ENCODE measurements at places on chromosomes 5 and 9.

DNA sequence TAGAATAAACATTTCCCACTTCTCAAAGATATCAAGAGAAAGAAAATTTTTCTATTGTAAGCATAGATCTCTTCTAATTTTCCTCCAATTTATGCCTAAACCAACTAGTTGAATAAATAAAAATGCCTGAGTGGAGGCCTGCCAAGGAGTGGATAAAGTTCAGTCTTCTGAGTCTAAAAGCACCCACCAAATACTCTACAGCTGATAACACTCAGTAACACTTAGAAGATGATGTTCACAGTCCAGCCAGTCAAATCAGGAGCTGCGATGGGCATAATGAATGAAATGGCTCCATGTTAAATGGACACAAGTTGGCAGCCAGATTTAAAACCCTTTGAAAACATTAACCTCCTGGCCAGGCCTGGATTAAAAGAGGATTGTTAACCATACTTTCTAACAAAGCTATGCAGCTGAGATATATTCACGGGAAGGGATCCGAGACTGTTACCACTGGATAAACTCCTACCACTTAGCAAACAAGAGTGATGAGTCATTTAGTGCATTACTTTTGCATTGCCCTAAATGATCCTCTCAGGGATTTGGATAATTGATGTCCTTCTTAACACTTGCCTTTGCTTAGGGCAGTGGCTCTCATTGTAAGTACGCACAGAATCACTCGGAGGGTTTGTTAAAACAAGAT lies 63.7 kb upstream of the CCDC112 start:
- no peaks in the 10 kb centered on the region for H3K36me3 ChIP-seq
- H3K27me3 ChIP-seq, result peaks cover 8% of the 10 kb centered on the region
- DNase-seq, result no peak
- H3K4me3 ChIP-seq, result no peak overlapping the region

- no peaks in the 10 kb centered on the region for H3K36me3 ChIP-seq
- H3K4me3 ChIP-seq, result no peak overlapping the region
Measured at GRCh38 chr5:97559827-97560598, 377.0 kb upstream of the RIOK2 start.

- DNase-seq, result no peak
- H3K4me3 ChIP-seq, result no peak overlapping the region
- H3K27me3 ChIP-seq, result peaks cover 29% of the 10 kb centered on the region
- peaks cover 7% of the 10 kb centered on the region for H3K4me1 ChIP-seq
- no peak overlapping the region for H3K27ac ChIP-seq
- H3K36me3 ChIP-seq, result no peaks in the 10 kb centered on the region
Measured at GRCh38 chr5:135189024-135189423, 155.0 kb upstream of the PITX1 start.

- no peaks in the 10 kb centered on the region for H3K4me1 ChIP-seq
- H3K27me3 ChIP-seq, result peaks cover 2% of the 10 kb centered on the region
- no peaks in the 10 kb centered on the region for H3K36me3 ChIP-seq
- peak; percentile 10 for DNase-seq
Measured at GRCh38 chr5:38208782-38209378, 49.5 kb upstream of the EGFLAM start.

Measured in activated CD4-positive, alpha-beta memory T cell treated with anti-CD3 and anti-CD28 coated beads for 36 hours (primary cell).